LHCN-M2 (cell line): ENCODE measurements at places on chromosomes 5 and 9. TPM values are rescaled to one million over a fixed set of nuclear protein-coding genes. Genes with fewer than 3 reads are reported as not detected.

GRCh38 chr5:134784241-134784920 lies 25.8 kb downstream of the DDX46 start:
- peak; percentile 6 for DNase-seq

- no peak for DNase-seq
Observed at GRCh38 chr9:115379719-115380118, 261.8 kb upstream of the TNC start.

- DNase-seq = no peak
Observed at GRCh38 chr5:78706381-78706780, 57.8 kb upstream of the LHFPL2 start.

Gene GPR150
- 1.3 and 1.6 TPM in 2 replicates for total RNA-seq
